ENCODE measurements at places on chromosomes 1 and 21. TPM values are rescaled to one million over a fixed set of nuclear protein-coding genes. Genes with fewer than 3 reads are reported as not detected.

Gene C1orf185
- not detected for polyA plus RNA-seq

Gene ADARB1
- 22.7 TPM for polyA plus RNA-seq

Gene KCNT2
- polyA plus RNA-seq: 4.8 TPM

Gene TMIGD3
- 0.67 TPM for polyA plus RNA-seq

Gene OVAAL
- not detected for polyA plus RNA-seq

Gene NR1I3
- 1.0 TPM for polyA plus RNA-seq

Gene KRTAP6-1
- polyA plus RNA-seq: not detected

Gene DCST2
- 0.78 TPM for polyA plus RNA-seq

Gene FCMR
- 1.9 TPM for polyA plus RNA-seq

Gene LDLRAD1
- polyA plus RNA-seq: not detected

Gene LRRC42
- polyA plus RNA-seq: 26.9 TPM

Gene S100A1
- 3.2 TPM for polyA plus RNA-seq

Gene MPZL1
- polyA plus RNA-seq: 112 TPM

Gene SUSD4
- 2.6 TPM for polyA plus RNA-seq

Gene LRRC39
- polyA plus RNA-seq: 145 TPM

Gene C1orf198
- polyA plus RNA-seq: 55.4 TPM

Gene ANKRD13C
- polyA plus RNA-seq: 20.5 TPM

Gene RNF223
- polyA plus RNA-seq: 0.08 TPM

Gene MIXL1
- 0.86 TPM for polyA plus RNA-seq

Gene AGT
- 8.2 TPM for polyA plus RNA-seq

Gene SYDE2
- 6.1 TPM for polyA plus RNA-seq

Gene TNNT2
- 849 TPM for polyA plus RNA-seq

Gene PLA2G2D
- not detected for polyA plus RNA-seq

Gene RHBG
- polyA plus RNA-seq: not detected

Gene LRRC7
- polyA plus RNA-seq: 12.8 TPM

Gene OR2T33
- not detected for polyA plus RNA-seq

Gene DFFA
- 19.8 TPM for polyA plus RNA-seq

Gene SPRR5
- polyA plus RNA-seq: not detected

Gene IFNLR1
- 0.72 TPM for polyA plus RNA-seq

Gene MATN1
- 0.85 TPM for polyA plus RNA-seq

Gene LENEP
- not detected for polyA plus RNA-seq

Gene DNM3
- polyA plus RNA-seq: 5.1 TPM

Gene RAB13
- polyA plus RNA-seq: 103 TPM

Gene HSD3B2
- 0.14 TPM for polyA plus RNA-seq

Gene FCRL5
- not detected for polyA plus RNA-seq

Gene PNRC2
- polyA plus RNA-seq: 122 TPM

Gene UBL4B
- not detected for polyA plus RNA-seq

Gene CHI3L1
- polyA plus RNA-seq: 0.65 TPM

Gene MYBPHL
- 0.40 TPM for polyA plus RNA-seq

Gene SYCP1
- not detected for polyA plus RNA-seq

Gene H6PD
- polyA plus RNA-seq: 35.0 TPM

Gene TMEM183A
- 35.6 TPM for polyA plus RNA-seq

Gene CFHR3
- 3.1 TPM for polyA plus RNA-seq

Gene CFAP107
- 0.99 TPM for polyA plus RNA-seq

Gene TNFRSF4
- polyA plus RNA-seq: 1.5 TPM

Gene SPRR2B
- not detected for polyA plus RNA-seq

Gene LEFTY2
- polyA plus RNA-seq: 3.9 TPM
